Fibroblast of skin of scalp (primary cell): ENCODE measurements at places on chromosomes 12 and 14.

- DNase-seq, result peak; percentile 79
Observed at GRCh38 chr12:109982210-109982609, 14.0 kb downstream of the GIT2 start.

DNA sequence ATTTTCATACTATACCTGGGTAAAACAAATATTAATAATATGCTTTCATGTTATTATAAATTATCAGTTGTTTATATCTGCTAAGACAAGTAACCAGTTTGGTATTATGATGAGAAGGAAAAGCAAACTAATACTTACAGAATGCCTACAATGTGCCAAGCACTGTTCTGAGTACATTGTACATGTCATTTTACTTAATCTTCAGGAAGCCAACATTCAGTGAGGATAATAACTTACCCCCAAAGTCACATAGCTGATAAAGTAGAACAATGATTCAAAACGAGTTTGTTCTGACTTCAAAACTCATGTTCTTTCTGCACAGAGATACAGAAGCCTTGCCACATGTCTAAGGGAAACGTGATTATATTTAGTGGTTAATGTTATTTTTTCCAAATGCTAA is 89.0 kb upstream of the DIO2 start:
- DNase-seq, result no peak

DNA sequence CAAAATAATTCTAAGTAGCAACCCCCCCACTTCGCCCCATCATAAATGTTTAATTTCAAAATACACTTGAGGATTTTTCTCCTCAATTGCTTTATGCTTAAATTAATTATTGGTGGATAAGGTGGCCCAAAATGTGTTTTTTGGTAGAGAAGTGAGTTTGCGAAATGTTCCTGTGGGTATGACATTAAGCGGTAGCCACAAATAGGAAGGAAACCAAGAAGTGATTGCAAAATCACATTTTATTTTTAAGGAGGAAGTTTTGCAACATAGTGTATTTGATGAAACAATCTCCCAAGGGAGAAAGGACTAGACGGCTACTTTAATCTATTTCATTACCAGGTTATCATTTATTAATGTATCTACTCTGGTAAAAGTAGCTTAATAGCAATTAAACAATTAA is 25.5 kb downstream of the SLC25A3 start:
- peak; percentile 25 for DNase-seq

DNA sequence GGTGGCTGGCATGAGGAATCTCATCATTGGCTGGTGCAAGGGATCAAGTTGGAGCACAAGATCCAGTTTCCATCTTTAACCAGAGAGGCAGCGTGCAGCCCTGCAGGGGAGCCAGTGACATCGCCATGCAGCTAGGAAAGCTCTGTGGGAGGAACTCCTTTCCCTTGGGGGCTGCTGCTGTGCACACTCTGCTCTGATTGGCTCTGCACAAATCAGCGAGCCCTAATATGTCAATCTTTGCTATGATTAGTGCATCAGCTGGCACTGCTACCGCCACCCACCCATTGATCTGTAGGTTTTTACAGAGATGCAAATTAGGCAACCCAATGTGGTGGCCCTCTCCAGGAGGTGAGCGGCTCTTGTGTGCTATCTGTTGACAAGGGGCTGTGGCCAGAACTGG is 262.6 kb downstream of the PCNX1 start:
- no peak for DNase-seq

DNA sequence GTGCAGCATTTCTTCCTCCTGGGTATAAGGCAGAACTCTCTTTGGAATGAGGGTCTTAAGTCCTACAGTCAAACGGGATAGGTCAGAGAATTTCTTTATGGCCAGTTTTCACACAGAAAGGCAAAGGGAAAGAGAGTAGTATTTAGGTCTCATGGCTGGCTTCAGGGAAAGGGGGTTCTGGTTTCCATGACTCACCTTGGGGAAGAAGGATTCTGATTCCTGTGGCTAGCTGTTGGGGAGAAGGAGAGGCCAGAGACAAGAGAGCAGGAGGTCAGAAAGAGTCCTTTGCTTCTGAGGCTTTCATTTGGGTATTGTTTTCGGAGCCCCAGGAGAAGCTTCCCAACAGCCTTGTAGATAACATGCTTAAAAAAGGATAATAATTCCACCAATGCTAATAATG is 332.5 kb downstream of the NPAS3 start:
- peak; percentile 15 for DNase-seq

DNA sequence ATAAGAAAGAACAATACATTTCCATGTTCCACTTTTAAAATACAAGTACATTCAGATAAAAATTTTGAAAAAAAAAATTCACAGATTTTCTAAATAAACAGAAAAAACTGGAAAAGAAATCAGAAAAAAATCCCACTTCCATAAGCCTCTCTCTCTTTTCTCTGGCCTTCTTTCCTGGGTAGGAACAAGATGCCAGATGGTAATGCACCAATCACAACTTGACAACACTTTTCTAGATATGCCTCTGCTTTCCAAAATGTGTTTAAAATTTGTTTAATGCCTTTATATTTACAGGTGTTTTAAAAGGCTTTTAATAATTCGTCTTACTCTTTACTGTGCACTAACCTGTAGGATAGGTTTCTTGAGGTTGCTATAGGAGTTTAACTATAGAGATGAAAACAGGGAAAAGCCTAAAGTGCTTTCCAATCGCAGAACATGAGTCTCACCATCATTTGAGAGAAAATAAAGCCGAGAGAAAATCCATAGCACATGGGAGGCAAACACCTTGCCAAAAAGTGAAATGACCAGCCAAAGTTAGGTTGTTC is 74.2 kb downstream of the TMTC1 start:
- DNase-seq, result no peak

GRCh38 chr12:114445401-114446323 is 39.7 kb upstream of the TBX5 start:
- DNase-seq, result no peak

- peak; percentile 1 for DNase-seq
Observed at GRCh38 chr14:70096866-70097265, 91.9 kb downstream of the SLC8A3 start.

DNA sequence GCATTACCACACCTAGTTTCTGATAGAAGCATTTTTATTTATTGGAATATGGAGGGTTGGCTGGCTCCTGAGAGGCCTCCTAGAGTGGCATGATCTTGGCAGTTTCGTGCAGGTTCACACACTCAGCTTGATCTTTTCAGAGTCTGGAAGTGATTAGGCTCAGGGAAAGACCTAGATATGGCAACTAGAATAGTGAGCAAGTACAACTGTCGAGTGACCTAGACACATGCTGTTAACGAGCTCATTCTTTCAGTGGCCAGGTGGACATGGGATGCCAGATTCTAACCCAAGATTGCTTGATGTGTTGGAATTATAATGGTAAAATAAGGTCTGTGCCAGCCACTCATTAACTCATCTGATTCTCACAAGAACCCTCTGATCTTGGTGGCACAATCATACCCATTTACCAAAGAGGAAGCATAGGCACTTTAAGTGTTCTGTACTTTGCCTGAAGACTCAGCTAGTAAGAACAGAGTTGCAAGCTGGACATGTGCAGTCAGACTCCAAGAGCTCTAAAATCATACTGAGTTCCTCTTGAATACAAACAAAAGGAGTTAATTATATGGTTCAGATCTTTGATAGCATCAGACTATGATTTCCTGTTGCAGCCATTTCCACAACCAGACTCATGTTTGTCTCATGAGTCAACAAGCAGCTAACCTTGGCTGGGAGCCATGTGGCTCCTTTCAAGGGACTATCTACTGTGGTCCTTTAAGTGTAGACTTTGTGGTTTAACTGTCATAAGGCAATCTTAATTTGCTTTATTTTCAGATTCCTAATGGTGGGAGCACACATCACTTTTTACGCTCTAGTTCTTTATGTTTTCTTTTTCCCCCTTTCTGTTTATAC is 144.2 kb downstream of the PLEKHA5 start:
- peak; percentile 99 for DNase-seq

GRCh38 chr12:6635375-6635855 is 344 bp downstream of the LPAR5 start:
- DNase-seq, result peak; percentile 67

- peak; percentile 89 for DNase-seq
Observed at GRCh38 chr14:78967111-78967809, 797.1 kb downstream of the NRXN3 start.

- DNase-seq, result no peak
Observed at GRCh38 chr12:76587428-76588178, 28.0 kb upstream of the OSBPL8 start.

DNA sequence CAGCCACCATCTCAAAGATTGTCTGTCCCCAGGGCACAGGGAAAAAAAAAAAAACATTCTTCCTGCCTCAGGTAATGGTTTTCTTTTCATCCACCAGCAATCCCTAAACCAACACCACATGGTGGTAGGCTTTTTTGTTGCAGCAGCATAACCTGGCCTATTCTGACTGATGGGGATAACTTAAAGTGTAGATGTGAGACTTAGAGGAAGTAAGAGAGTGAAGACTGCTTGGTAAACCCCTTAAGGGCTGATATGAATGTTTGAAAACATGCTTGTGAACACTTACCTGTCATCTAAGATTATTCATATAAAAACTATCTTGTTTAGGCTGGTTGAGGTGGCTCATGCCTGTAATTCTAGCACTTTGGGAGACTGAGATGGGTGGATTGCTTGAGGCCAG is 130.2 kb upstream of the RAP1B start:
- no peak for DNase-seq

DNA sequence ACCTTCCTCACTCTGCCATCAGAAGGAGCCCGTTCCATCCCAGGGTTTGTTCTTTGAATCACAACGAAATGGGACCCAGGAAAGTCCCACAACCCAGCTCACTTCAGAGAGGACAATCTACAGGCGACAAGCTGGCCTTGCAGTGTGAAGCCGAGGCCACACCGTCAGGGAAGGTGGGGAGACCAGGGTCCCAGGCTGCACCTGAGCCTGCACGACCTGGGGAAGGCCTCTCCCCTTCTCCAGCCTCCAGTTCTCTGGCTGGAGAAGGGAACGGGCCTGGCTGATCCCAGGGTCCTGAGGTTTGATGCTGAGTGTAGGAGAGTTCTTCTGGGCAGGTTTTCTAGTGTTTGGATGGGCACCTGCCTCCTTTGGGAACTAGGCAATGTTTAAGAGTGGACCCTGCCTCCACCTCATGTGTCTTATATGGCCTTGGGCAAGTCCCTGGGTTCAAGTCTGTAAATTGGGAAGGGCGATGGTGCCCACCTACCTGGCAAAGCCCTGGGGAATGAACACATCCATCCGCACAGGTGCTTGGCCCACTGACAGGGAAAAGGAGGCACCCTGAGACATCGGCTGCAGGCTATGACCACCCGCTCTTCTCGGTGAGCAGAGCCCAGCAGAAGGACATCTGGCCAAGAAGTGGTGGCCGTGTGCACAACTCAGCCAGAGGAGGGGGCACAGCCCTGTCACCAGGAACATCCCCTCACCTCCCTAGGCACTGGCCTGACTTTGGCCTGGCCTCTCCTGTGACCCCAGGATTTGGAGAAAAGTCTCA is 77.9 kb upstream of the BCL11B start:
- DNase-seq, result no peak

DNA sequence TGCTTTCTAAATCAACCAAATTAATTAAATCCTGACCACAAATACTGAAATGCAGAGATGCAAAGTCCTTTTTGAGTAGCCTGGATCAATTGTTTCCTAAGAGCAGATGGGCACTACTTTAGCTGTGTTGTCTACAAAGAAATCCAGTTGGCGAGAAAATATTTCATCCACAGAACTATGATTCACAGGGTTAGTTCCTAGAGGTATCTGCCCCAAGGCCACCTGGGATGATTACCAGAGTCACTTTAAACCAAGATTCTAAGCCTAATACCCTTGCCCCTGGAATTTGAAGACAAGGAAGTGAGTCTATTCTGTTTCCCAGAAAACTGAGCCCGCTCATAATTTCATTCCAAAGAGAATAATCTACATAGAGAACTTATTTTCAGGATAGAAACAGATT is 198.4 kb downstream of the PPM1H start:
- no peak for DNase-seq

DNA sequence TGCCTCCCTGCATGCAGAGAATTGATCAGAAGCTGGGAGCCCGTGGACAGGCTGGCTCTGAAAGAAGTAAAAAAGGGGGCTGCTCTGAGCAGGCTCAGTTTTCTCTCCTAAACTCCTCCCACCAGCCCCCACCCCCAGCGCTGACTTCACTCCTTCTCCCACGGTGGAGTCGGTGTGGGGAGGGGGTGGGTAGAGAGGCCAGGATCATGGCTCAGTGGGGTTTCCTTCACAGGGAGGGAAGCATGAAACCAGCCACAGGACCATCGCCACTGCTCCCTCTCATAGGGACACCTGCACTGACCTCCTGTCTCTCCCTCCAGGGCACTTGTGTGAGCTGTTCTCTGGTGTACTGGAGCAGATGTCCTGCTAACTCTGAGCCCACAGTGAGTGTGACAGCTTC is 78.9 kb downstream of the STAB2 start:
- no peak for DNase-seq

DNA sequence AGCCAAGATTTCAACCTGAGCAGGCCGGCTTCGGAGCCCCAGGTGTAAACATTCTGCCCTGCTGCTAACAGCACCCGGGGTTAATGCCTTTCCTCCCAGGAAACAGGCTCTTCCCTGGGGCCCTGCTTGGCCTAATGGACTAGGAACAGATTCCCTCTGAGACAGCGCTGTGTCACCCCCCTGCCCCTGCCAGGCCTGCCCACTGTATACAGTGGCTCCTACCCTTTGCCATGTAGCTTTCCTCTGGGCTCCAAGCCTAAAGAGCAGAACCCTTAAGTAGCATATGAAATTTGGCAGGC is 28.3 kb upstream of the BCDIN3D start:
- DNase-seq, result no peak

DNA sequence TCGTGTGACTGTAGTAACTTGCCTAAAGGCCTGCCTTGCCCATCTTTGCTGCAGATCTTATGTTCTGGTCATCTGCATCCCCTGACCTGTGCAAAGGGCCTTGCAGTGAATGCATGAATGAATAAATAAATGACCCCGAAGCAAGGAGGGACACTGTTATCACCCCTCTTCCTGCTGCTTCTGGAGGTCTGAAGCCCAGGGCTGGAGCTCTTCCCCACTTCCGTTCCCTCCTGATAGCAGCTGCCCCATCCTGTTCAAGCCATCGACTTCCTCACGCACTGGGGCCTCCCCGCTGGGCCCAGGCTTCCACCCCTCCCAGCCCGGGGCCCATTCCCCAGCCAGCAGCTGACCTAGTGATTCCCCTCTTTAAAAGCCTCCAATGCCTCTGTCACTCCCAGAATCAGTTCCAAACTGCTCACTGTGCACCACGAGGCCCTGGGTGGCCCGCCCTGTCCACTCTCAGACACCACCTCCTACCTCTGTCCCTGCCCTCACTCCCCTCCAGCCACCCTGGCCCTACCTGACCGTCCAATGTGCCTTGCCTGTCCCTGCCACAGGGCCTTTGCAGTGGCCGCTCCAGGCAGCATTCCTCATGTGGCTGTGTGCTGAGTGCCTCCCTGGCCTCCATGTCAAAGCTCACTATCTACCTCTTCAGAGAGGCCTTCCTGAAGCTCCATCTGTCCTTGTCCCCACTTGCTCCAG is 78.6 kb downstream of the SCARB1 start:
- DNase-seq, result no peak
